SJSA1 (cell line): ENCODE measurements at places on chromosomes 1 and 21.

GRCh38 chr1:168626326-168626725, 49.9 kb downstream of the XCL1 start:
- DNase-seq, result no peak

DNA sequence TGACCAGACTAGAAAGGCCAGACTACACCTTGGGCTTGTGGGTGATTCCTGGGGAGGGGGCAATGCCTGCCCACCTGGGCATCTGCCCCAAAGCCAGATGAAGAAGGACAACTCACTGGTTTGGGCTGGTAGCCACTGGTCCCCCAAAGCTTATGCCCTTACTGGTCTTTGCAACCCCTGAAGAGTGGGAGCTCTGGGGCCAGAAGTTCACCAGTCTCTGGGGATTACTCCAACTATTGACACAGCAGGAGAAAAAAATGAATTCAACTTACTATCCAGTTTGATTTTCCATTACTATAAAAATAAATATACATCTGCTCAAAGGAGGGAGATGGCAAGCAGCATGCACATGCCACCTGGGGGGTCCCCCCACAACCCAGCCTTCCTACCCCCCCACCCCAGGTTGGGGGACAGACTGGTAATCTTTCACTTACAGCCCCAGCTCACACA, 2.6 kb downstream of the AHDC1 start:
- DNase-seq, result no peak

- no peak for DNase-seq
These were observed 5.1 kb upstream of the UTP25 start for GRCh38 chr1:209822706-209823105.

GRCh38 chr1:33099290-33100118, 18.6 kb downstream of the AZIN2 start:
- peak; percentile 100 for DNase-seq
